ENCODE measurements at places on chromosomes 5 and 9.

DNA sequence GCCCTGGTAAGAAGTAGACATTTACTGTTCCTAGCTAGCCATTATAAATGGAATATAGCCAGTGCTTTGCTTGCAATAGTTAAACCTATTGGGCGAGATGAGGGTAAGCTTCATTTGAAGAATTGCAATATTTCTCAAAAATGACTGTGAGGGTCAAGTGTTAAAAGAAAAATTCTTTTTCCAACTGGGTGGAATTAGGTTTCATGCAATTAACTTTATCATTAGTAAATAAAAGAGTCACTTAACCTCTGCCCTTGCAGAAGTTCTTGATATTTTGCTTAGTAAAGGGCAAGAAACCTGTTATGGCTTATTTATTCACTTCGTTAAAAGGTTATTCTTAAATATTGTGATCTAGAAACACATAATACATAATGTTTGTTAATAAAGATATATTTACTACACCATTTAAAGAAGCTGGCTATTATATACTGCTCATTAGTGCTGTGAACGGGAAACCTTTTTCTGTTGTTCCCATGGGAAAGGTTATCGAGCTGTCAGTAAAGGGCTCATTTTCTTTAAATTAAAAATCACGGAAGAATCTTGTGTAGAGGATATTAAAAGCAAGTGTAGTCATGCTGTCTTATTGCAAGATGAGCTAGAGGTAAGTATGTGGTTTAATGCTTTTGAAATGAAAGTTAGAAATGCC, 370.5 kb downstream of the CSNK1G3 start:
- DNase-seq = no peak

DNA sequence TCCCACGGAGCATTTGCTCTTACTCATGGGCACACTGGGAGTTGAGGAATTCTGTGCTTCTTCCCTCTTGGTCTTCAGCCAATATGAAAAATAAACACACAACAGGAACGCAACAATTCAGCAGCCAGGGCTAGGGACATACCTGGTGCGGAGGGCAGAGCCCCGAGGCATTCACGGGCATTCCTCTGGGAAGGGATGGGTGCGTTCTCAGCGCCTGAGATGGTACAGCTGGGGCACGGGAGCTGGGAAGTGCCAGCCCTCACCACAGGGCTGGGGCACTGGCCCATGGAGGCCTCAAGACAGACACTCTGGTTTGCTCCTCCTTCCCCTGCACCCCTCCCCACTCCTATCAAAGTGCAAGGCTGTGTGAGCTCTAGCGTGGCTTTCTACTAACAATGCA, 2.1 kb downstream of the SLC6A3 start:
- no peak for DNase-seq

- DNase-seq = no peak
Observed at GRCh38 chr5:154858972-154859871, 795 bp downstream of the CNOT8 start.

DNA sequence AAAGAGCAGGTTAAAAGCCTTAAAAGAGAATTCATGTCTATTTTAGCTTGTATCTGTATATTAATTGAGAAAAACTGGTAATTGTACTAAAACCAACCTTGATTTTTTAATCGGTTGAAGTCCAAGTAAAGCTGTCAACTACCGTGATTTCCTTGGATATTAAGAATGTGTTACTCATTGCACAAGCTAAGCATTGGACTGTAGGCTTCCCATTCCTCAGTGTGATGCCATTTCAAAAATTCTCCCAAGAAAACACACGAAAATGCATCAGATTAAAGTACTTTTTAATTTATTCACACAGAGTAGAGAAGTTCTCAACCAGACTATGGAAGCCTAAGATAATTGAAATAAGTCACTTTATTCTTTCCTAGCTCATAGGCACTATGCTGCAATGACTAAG, 761.4 kb upstream of the TYRP1 start:
- DNase-seq = no peak

GRCh38 chr5:124557761-124558160, 188.7 kb downstream of the ZNF608 start:
- DNase-seq = no peak

DNA sequence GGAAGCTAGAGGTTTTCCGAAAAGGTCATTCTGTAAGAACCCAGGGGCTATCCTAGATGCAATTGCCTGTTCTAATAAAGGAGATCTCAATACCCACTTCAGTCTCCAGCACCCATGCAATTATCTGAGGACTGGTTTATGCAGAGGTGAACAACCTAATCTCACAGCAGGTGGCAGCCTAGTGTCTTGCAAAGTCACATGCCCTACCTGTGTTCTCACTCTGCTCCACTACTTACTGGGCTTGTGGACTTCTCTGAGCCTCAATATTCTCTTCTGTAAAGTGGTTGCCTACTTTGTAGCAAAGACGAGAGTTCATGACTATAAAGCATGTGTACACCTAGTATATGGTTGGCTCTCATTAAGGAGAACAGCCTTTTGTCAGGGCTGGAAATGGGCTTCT, 21.0 kb upstream of the ALDH1B1 start:
- DNase-seq = no peak

DNA sequence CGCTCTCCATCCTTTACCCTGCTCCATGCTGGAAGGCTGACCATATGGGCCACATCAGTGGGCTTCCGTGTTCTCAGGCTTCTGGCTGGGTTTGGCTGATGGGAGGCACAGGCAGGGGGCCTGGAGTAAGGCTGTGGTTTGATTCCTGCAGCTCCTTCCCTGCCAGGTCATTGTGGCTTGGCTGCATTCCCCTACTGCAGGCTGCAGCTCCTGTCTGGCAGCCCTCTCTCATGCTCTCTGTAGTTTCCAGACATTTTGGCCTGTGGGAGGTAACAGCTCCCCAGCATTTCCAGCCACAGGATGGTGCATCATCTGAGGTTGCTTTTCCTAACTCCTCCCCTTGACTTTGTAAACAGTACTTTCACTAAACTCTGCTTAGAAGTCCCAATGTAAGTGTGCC, 102.0 kb upstream of the PTPN3 start:
- DNase-seq = no peak

- no peak for DNase-seq
Observed at GRCh38 chr5:61569353-61569752, 237.3 kb downstream of the ZSWIM6 start.

- DNase-seq = no peak
Observed at GRCh38 chr5:81657386-81657785, 93.5 kb downstream of the SSBP2 start.

- DNase-seq = no peak
Observed at GRCh38 chr9:78892182-78892581, 595.3 kb downstream of the PSAT1 start.

- no peak for DNase-seq
Observed at GRCh38 chr9:116163293-116164055, 9.9 kb downstream of the PAPPA start.

All from stimulated activated CD4-positive, alpha-beta T cell treated with anti-CD3 and anti-CD28 coated beads, TNF-alpha, amount 100 ng/mL, for 48 hours (primary cell).